Stimulated activated CD4-positive, alpha-beta T cell treated with anti-CD3 and anti-CD28 coated beads, Interleukin-4, amount 100 ng/mL, for 4 hours (primary cell): ENCODE measurements at places on chromosomes 2 and 18.
A peak's percentile ranks its signal among the peaks of the same experiment; 100 is the strongest.

DNA sequence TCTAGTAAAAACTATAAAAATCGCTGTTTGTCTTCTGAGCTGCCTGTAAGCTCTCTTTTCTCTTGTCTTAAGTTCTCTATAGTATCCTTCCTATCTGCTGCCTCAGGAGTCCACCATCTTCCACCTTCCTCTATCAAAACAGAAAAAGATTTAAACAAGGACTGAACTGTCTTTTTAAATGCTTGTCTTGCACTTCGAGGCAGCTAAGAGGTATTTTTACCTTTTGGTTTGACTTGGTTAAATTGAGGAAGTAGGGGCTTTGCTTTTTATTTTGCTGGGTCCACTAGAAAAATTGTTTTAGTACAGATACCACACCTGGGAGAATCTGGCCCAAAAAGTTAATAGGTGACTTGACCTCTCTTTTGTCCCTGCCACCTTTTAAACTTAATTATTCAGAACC, 12.2 kb downstream of the SESTD1 start:
- DNase-seq, result no peak

- DNase-seq, result no peak
Measured at GRCh38 chr2:144516411-144516980, 3.4 kb downstream of the ZEB2 start.

GRCh38 chr2:238589591-238590460, 163.1 kb downstream of the ASB1 start:
- DNase-seq, result no peak

GRCh38 chr2:30694286-30695055, 112.8 kb downstream of the CAPN13 start:
- DNase-seq, result no peak

DNA sequence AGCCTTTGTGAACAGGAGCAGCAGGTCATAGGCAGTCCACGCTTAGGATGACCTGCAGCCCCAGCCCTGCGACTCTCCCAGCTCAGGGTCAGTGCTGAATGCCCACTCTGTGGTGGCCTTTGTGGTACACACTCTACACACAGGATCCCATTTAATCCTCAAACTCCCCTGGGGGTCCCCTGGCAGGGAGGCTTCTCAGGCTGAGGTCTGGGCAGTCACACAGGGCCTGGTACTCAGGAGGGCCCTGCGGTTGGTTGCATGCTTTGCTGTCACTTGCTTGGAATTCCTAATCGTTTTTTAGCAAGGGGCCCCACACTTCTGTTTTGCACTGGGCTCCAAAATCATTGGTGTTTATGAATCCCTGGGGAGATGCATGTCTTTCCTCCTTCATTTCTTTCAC, 113.0 kb downstream of the EML6 start:
- DNase-seq, result no peak

- no peak for DNase-seq
Measured at GRCh38 chr2:118565786-118566540, 281.5 kb downstream of the EN1 start.

- DNase-seq, result peak; percentile 45
Measured at GRCh38 chr2:49973917-49974368, 819.6 kb upstream of the FSHR start.

DNA sequence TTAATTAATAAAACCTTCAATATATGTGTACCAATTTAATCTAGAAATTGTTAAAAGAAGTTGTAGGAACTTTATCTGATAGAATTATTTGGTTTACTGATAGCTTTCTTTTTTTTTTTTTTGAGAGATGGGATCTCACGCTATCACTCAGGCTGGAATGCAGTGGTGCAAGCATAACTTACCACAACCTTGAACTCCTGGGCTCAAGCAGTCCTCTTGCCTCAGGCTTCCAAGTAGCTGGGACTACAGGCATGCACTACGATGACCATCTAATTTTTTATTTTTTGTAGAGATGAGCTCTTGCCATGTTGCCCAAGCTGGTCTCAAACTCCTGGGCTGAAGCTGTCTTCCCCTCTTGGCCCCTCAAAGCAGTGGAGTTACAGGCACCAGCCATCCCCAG, 66.8 kb downstream of the CCDC138 start:
- DNase-seq, result no peak

DNA sequence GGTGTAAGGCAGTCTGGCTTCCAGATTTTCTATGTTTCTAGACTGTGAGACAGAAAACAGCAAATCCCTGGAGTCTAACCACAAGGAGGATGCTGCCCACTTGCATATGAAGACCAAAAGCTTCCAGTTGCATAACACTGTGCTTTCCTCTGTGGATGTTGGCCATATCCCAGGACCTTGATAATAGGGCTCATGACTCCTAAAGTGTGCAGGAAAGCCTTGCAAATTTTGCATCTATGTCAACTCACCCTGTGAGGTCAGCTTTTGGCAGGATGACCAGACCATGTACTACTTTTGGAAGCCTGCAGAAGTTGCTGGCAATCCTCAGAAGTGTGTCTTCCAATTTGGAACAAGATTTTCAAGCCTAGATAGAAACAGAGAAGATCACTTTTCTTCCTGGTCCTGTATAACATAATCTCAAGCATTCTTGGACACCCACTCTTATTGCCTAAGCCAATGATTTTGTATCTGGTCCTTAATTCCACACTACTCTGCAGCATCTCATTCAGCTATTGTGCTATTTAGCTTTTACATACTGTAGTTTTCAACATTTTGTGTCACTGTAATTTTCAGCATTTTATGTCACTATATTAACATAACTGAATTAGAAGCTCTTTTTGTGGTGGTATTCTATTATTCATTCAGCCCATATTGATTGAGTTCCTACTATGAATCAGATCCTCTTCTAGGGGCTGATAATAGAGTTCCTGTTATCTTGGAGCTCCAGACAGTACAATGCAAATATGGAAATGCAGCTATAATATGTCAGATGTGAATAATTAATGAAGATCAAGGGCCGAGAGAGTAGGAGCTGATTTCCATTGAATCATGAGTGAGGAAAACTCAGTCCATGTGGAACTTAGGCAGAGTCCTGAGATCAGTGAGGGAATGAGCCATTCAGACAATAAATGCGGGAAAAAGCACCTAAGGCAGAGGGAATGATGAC, 85.3 kb upstream of the RAB27B start:
- DNase-seq, result no peak

GRCh38 chr2:188291142-188291616, 495 bp upstream of the GULP1 start:
- DNase-seq, result no peak

GRCh38 chr18:35282353-35282752, 7.7 kb downstream of the ZSCAN30 start:
- DNase-seq, result no peak

DNA sequence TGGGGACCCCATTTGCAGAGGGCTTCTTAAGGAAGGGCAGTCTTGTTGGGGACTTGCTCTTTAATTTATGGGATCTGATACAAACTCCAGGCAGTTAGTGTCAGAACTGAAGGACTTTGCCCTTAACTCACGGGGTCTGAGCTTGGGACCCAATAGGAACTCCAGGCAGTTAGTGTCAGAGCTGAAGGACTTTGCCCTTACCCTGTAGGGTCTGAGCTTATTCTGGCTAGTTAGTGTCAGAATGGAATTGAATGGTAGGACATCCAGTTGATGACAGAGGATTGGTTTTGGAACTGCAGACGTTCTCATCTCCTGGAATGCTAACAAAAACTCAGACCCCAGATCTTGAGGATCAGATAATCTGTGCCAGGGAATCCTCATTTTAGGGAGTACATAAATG, 256.9 kb upstream of the COPS8 start:
- DNase-seq, result no peak

- DNase-seq, result no peak
Measured at GRCh38 chr2:107305966-107306365, 420.0 kb upstream of the ST6GAL2 start.

GRCh38 chr2:85106489-85107180, 26.6 kb upstream of the TCF7L1 start:
- no peak for DNase-seq
